ENCODE measurements at places on chromosomes 13 and 19.

- no peak for DNase-seq
Observed at GRCh38 chr19:35786299-35787160, 11.2 kb downstream of the ARHGAP33 start.

GRCh38 chr19:32887572-32888215 is 18.1 kb upstream of the SLC7A9 start:
- no peak for DNase-seq

DNA sequence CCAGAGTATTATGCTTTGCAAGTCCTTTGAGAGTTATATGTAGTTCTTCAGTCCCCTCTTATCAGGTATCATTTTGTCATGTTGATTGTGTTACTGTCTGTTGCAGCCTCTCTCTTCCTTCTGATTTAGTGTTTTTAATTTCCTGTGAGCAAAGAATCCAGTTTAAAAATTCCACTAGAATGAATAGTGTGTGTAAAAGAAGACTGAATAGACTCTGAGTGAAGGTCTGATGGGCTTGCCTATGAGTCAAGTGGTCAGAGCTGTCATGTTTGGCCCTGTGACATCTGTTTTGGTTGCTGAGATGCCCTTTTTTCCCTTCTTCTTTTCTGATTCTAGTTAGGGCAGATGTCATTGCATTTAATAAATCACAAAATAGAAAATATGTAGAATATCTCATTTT is 23.3 kb upstream of the KCTD4 start:
- no peak for DNase-seq

GRCh38 chr19:2865334-2866100 is 1.6 kb upstream of the ZNF556 start:
- DNase-seq, result no peak

- DNase-seq, result no peak
Observed at GRCh38 chr19:3516675-3517207, 10.6 kb downstream of the FZR1 start.

Data from stimulated activated naive CD8-positive, alpha-beta T cell treated with anti-CD3 and anti-CD28 coated beads, Interleukin-15, amount 100 ng/mL, for 72 hours (primary cell).